Nucleus accumbens (tissue), 56 donors: ENCODE measurements at places on chromosomes 13 and 19.

- no peak for DNase-seq
These were observed 5.2 kb downstream of the POLRMT start for GRCh38 chr19:628168-628567.

GRCh38 chr19:12754465-12755196 lies 3.0 kb downstream of the BEST2 start:
- no peak for DNase-seq

DNA sequence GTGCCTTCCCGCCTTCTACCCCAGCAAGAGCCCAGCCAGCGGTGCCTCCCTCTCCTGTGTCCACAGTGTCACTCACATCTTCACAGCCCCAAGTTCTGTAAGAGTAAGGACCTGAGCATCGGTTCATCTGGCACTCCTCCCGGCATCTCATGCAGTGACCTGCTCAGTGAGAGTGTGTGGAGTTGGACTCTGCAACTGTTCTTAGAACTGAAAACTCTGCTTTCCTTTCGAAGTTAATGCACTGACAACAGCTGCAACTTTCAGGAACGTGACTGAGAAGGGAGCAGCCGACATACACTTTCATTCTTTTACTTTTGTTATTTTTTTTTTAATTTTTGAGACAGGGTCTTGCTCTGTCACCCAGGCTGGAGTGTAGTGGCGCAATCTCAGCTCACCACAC lies 41.2 kb downstream of the CEP89 start:
- DNase-seq, result no peak

- no peak for DNase-seq
These were observed 4.0 kb downstream of the NAPSA start for GRCh38 chr19:50361290-50362029.

DNA sequence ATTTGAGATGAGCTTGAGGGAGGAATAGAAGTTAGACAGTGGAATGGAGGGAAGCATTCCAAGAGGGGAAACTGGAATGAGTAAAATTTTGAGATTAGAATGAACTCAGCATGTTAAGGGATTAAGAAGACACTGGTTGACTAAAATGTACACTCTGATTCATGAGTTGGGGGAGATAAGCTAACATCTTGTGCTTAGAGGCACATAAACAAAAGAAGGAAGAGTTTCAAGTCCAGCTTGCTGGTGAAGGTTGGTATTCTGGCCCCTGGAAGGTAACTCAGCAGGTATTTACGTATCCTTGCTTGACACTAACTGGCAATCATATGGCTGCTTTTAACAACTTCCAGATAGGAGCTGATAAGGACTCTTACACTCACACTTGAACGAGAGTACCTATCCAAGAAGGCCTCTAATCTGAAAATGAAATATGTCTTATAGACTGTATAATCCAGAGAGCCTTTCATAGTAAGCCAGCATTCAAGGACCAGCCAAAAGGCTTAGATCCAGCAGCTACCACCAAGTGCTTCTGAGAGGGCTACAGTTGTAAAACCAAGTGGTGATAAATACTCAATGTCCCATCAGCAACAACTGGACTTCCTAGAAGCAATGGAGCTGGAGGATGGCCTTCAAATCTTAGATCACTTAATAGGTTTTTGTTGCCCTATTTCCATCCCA lies 149.7 kb upstream of the SERP2 start:
- DNase-seq, result no peak

DNA sequence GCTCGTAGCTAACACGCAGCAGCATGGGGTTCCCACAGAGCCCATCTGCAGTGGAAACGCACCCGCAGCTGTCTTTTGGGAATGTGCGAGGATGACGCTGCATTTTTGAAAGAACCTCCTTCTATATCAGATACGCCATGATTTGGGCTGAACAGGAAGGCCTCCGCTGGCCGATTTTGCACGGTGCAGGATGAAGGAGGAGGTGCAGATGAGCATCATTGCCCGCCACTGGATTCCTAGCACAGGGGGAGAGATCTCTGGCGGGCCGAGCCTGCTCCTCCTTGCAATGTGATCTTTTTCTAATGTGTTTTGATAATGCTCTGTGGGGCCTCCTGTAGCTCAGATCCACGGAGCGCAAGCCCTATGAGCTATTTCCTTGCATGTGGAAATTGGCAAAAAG lies 55.5 kb downstream of the EFNB2 start:
- DNase-seq, result no peak

- no peak for DNase-seq
These were observed 2.3 kb downstream of the LINGO3 start for GRCh38 chr19:2305452-2306280.

- no peak for DNase-seq
These were observed 49.8 kb upstream of the TDRD3 start for GRCh38 chr13:60347174-60347573.

DNA sequence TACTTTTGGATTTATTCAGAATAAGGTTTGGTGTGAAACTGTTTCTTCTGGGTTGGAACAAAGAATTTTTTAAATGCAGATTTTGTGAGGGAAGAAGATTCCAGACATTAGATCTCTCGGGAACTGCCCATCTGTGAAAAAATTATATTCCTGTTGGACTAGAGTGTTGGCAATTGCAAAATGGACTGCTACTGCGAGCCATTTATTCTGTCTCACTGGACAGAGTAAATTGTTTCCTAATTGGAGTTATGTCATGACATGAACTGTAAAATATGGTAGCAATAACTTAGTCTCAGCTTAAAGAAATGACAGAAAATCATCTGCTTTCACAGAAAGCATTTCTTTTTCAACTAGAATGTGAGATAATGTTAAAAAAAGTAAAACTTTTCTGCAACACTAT lies 86.0 kb upstream of the MYCBP2 start:
- no peak for DNase-seq

DNA sequence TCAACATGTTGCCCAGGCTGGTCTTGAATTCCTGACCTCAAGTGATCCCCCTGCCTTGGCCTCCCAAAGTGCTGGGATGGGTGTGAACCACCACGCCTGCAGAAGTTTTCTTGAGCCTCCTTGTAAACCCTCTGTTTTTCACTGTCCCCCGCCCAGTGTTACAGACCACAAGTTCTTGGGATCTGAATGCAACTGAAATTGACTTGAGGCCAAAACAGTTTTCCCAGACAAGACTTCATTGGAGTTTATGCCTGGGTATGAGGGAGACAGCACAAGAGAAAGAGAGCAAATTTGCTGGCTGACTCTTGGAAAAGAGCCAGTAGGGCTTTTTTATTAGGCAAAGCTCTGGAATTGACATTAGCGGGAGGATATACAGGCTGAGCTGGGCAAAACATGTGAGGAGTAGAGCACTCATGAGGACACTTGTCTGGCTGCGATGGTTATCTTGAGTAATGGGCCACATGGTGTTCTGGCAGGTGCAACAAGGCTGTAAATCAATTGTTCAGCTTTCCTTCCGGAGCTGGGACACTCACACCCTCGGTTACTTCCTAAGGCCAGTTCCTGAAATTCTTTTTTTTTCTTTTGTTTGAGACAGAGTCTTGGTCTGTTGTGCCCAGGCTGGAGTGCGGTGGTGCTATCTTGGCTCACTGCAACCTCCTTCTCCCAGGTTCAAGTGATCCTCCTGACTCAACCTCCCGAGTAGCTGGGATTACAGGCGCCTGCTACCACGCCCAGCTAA lies 12.7 kb upstream of the HNRNPL start:
- DNase-seq, result no peak

GRCh38 chr13:36875961-36876360 lies 44.1 kb downstream of the SMAD9 start:
- no peak for DNase-seq

- no peak for DNase-seq
These were observed 250.0 kb downstream of the DNAJC15 start for GRCh38 chr13:43273362-43273761.

DNA sequence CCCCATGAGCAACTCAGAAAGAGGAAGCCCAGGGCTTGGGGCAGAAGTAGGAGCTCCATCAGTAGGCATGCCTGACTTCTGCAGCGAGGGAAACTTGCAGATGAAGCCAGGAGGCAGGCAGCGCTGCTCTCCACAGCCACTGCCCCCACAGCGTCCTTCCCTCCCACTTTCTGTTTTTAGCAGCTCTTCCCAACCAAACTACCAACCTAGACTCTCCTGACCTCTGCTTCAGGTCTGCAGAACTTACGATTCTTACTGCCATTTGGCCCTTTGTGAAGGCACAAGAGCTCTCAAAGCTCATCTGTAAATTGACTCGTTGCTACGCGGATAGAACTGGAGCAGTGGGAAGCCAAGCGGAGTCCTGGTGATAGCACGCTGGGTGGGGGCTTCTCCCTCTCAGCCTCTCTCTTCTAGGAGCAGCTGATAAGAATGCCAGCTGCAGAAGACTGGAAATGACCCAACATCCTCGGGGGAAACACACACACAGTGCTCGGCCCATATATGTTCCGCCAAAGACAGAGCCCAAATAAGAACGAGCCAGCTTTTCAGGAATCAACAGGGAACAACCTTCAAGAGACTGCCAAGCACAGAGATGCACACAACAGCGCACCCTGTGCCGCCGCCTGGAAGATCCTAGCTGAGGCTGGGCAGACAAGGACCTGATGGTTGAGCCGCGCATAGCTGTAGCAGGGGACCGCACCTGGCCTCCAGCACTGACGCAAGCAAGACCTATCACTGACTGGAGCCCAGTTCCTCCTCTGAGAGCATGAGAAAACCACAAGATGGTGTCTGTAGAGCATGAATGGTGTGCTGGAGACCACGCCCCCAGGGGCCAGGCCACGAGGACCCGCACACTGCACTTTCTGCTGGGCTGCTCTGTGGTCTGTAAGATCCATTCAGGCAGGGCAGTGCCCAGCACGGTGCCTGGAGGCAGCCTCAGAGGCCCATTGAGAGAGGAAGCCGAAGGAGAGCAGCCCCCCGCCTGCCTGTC lies 15.9 kb upstream of the SLC35E1 start:
- no peak for DNase-seq

- no peak for DNase-seq
These were observed 50.9 kb downstream of the TMEM255B start for GRCh38 chr13:113809934-113810333.

DNA sequence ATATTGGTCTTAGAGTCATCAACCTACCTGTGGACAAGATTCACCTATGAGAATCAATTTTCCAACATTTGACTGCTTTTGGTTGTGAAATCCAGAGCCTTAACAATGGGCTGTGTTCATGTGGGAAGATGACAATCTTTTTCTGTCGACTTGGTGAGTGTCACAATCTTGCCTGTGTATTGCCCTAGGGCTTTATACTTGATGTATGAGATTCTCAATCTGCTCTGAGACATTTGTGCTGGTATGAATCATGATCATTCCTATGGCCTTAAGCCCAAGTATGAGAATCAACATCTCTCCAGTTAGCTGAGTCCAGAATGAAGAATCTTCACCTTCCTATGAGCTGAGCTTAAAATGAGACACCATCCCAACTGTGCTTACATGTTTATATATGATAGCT lies 68.7 kb downstream of the ZNF726 start:
- no peak for DNase-seq

DNA sequence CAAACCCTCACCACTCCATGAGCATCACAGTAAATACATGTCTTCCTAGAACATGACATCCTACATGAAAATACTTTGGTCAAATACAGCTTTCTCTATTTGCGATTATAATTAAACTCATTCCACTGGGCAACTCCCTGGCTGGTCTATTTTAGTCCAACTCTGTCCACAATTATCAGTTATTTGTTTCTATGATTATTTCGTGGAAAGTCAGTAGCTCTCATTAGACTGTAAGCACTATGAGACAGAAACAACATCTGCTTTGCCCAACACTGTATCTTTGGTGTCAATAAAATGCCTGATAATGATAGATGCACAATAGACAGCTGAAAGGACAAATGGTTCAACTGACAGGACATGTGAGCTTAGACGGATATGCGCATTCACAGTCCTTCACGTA lies 292.0 kb downstream of the KLF12 start:
- no peak for DNase-seq

DNA sequence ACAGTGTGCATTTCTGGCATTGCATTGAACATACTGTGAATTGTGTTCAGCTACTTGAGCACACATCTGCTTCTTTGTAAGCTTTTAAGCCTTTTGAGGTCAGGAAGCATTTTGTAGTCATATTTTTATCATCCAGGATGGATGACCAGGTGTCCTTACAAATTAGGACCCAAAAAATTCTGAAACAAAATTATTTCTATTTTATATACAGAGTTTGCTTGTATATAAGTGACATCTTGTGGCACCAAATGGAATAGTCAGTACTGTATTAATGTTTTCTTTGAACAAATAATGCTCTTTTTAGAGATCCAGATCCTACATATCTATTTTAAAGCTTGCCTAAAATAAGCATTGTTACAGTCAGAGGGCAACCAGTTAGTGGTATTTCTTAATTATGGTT lies 9.5 kb upstream of the SUPT20H start:
- DNase-seq, result no peak

GRCh38 chr19:58572026-58572817 lies 913 bp downstream of the MZF1 start:
- no peak for DNase-seq

DNA sequence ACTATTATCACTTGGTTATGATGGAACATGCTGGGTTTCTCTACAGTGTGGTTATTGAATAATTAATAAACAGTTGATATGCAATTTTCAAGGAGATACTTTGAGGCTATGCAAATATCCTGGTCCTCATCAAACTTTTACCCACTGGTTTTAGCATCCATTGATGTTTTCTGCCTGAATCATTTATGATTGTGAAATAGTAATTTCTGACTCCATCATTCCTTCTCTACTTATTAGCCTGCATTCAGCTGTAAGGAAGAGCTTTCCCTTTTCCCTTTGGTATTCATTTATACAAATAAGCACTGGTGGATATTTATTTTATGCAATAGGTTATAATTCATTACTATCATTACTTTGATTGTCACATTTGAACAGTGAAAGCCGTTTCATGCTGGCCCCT lies 13.9 kb upstream of the DNAJC15 start:
- no peak for DNase-seq

GRCh38 chr13:26760832-26761582 lies 421 bp upstream of the GPR12 start:
- DNase-seq, result no peak

- DNase-seq, result no peak
These were observed 4.2 kb downstream of the PSG2 start for GRCh38 chr19:43078311-43078710.

DNA sequence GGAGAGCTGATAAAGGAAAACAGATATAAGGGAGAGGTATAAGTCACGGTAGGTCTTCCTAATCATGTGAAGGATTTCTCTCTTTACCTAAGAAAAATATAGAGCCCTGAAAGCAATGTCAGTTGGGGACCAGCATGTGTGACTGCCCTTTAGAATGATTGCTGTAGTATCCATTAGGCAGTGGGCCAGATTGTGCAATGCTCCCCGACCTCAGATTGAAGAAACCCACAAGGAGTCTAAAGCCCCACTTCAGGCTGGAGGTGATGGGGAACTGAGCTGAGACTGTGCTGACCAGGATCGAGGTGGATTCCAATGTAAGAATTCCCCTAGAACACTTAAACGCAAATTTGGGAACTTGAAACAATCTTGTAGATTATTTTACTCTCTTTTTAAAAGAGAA lies 614.4 kb downstream of the LIG4 start:
- DNase-seq, result no peak
